ENCODE measurements at places on chromosomes 6 and 20.
A peak's percentile ranks its signal among the peaks of the same experiment; 100 is the strongest.

DNA sequence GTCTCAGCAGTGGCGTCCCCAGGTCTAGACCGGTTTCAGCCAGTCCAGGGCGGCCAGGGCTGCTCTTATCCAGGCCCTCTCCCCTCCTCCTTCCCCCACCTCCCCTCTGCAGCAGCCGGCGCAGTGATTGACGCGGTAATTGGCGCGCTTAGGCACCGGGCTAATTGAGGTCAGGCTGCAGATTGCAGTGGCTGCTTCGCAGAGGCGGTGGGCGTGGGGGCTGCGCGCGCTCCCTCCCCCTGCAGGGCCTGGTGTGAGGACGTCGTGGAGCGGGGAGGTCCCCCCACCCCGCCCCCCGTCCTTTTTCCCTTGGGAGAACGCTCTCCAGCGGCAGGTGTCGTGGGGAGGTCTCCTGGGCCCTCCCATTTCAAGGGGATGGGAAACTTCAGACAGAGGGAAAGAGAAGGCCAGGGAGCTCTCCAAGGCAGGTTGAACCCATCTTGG is 70.4 kb upstream of the BLCAP start:
- peak; percentile 47 for DNase-seq

- no peak for DNase-seq
Observed at GRCh38 chr6:14765106-14765505, 480.8 kb upstream of the JARID2 start.

DNA sequence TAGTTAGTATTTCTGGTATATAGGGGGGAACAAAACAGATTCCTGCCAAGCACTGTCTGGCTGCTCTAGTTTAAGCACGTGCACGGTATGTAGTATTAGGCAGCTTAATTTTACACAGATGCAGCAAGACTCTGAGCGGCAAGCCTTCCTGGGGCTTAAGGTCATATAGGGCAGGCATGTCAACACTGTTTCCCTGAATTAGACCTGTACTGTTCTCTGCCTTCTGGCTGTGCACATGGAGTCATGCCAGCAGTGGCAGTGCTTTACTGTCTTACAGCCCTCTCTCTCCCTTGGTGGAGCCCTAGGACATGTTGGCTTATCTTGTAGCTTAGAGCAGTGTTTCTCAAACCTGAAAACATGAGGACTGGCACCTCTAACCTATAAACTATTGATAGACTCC is 56.6 kb downstream of the PHF20 start:
- no peak for DNase-seq

- DNase-seq: no peak
Observed at GRCh38 chr6:76702187-76702586, 629.7 kb upstream of the IMPG1 start.

GRCh38 chr6:44301782-44302564 is 11.2 kb downstream of the AARS2 start:
- DNase-seq: no peak

- no peak for DNase-seq
Observed at GRCh38 chr20:44019638-44020335, 105.1 kb downstream of the TOX2 start.

DNA sequence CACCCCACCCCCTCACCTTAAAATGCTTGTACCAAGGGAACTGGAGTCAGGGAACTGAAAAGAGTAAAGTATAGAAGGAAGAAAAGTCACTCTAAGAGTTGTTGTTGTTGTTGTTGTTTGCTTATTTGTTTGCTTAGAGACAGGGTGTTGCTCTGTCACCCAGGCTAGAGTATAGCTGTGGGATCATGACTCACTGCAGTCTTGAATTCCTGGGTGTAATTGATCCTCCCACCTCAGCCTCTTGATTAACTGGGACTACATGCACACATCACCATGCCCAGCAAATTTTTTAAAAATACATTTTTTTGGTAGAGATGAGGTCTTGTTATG is 681.6 kb upstream of the GJE1 start:
- no peak for DNase-seq

DNA sequence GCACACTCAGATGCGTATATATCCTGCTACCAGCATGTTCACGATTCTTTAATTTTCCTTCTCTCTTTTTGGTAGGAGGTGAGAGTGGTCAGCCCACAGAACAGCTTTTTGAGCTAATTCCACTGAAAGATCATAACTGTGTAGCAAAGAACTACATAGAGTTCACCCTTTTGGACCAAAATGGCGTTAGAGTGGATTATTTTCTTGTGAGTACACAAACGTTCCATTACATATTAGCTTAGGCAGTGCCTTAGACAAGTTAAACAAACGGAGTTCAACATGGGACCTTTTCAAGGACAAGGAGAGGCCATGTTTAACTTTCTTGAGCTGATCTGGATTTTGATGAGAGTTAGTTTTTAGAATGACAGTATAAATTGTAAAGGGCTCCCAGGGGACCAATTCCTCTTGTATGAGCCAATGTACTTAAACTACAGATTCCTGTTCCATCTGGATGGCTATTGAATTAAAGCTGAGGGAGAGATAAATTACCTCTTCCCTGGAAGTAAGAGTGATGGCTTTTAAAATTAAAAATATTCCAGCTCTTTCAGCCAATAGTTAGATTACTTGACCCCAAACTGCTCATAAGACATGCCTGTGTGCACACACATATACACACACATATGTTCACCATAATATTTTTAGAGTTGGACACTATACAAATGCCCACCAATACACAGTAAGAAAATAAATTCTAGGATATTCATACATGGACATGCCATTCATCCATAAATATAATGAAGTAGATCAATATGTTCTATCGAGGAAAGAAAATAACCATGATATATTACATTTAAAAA is 25.6 kb upstream of the ARMH2 start:
- DNase-seq: peak; percentile 27

GRCh38 chr6:159031846-159032245 is 12.9 kb downstream of the TAGAP start:
- no peak for DNase-seq

DNA sequence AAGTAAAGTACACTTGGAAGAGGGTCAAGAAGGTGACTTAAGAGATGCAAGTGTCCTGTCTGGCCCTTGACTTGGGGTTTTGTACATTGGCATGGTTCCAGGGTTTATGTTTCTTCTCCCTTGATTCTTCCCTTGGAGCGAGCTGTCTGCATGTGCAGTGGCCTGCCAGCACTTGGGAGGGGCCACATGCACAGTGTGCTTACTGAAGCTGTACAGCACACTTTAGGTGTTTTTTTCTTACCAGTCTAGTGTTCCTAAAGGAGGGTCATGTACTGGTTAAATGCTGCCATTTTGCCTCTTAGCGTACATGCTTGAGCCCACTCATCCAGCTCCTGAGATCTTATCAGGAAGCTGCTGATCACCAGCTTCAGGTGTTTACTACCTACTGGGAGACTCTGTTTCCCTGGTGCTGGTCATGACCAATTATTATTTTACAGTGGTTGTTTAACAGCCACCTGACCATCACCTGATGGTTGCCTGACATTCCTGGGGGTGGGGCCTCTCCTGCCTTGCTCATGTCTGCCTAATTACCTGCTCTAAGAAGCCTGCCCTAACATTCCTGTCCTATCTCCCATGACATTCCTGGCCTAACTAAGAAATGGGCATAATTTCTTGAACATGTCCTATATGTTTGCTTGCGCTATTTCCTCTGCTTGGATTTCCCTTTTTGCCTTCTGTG is 182.9 kb downstream of the MCHR2 start:
- DNase-seq: no peak

GRCh38 chr6:135209803-135210202 is 28.7 kb downstream of the MYB start:
- DNase-seq: no peak

- no peak for DNase-seq
Observed at GRCh38 chr6:234706-235372, 57.4 kb upstream of the DUSP22 start.

DNA sequence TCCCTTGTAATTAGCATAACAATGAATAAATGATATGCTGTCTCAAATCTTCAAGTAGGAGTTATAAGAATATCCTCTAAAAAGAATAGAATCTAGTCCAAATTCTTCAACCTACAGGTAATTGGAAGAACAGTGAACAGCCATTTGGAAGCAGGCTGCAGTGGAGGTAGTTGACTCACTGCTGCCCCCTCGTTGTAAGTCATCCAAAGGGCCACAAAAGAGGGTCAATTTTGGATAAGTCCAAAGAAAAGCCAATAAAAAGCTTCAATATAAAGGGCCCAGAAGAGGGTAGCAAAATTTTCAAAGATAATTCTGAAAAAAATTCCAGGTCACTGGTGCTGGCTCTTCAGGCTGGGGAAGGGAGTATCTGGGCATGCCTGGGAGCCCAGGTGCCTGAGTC is 60.8 kb upstream of the SSTR4 start:
- no peak for DNase-seq

- DNase-seq: peak; percentile 80
Observed at GRCh38 chr6:26032340-26033084, 54.7 kb upstream of the HFE start.

GRCh38 chr6:16380220-16380809 is 141.9 kb downstream of the GMPR start:
- no peak for DNase-seq

- DNase-seq: no peak
Observed at GRCh38 chr20:36786663-36787062, 13.1 kb upstream of the DSN1 start.

DNA sequence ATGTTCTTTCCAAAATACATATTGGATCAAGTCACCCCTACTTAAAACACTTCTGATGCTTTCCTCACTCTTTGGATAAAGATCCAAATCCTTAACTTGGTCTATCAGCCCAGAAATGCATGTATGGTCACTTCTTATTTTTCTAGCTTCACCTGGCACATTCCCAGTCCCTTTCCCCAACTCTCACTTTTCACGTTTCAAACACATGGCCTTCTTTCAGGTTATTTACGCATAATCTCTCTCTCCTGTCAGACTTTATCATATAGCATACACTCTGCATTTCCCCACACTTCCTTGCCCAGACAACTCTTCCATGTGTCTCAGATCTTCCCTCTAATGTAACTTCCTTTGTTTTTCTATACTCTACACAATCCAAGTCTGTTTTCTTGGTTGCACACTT is 12.8 kb downstream of the PHIP start:
- DNase-seq: no peak

GRCh38 chr20:38722683-38723016 is 1.6 kb upstream of the SLC32A1 start:
- no peak for DNase-seq

- DNase-seq: no peak
Observed at GRCh38 chr6:100846276-100846675, 34.9 kb downstream of the ASCC3 start.

DNA sequence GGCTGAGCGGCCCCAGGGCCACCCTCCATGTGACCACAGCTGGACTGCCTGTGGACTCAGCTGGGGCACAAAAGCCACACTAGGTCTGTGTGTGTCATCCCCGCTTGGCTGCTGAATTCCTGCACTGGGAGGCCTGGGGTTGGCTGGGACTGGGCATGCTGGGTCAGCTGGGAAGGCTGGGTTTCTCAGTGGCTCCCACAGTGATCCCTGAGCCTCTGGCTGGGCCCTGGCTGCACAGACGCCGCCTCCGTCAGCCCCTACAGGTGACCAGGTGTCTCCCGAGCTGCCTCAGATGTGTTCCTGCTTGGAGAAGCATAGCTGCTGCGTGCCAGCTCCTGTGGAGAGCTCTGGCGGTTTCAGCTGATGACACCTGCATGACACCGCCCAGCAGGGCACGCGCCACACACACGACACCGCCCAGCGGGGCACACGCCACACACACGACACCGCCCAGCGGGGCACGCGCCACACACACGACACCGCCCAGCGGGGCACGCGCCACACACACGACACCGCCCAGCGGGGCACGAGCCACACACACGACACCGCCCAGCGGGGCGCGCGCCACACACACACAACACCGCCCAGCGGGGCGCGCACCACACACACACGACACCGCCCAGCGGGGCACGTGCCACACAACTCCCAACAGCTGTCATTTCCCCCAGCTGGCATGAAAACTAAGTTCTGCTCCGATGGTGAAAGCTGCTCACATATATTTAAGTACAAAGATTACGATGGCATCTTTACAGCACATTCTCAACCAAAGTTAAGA is 88.8 kb downstream of the TAF4 start:
- no peak for DNase-seq

DNA sequence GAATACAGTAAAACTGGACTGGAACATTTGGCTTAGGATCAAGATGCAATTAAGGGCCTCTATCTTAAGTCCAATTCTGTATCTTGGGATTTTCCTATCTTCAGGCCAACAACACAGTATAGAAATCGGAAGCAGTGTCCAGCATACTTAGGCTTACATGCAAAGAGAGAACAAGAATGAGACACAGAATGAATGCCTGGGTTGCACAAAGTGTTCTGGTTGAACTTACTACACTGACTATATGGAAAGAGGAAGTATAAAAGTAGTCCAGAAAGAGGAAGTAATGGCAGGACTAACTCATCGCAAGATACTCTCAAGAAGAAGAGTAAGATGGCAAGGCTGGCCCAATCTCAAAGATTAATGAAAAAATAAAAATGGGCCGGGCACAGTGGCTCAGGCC is 87.6 kb downstream of the BTBD9 start:
- no peak for DNase-seq

GRCh38 chr6:169828176-169828575 is 76.8 kb downstream of the ERMARD start:
- DNase-seq: no peak

DNA sequence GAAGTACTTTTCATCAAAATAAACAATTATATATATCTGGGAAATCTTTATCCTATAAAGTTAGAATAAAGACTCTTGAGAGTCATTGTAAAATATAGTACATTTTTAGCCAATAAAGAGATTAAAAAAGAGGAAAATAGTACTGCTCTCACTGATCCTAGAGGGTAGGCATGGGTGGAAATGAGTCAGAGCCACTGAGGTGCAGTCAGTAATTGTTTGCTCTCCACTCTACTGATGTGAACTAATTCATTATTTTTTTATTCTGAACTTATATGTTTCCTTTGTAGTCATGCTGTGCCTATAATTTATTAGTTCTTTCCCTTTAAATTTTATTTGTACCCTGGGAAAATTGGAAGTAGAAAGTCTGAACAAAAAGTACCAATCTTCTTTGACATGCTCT is 1359.4 kb upstream of the GJE1 start:
- DNase-seq: no peak

- DNase-seq: no peak
Observed at GRCh38 chr6:163095401-163095800, 319.1 kb upstream of the QKI start.

DNA sequence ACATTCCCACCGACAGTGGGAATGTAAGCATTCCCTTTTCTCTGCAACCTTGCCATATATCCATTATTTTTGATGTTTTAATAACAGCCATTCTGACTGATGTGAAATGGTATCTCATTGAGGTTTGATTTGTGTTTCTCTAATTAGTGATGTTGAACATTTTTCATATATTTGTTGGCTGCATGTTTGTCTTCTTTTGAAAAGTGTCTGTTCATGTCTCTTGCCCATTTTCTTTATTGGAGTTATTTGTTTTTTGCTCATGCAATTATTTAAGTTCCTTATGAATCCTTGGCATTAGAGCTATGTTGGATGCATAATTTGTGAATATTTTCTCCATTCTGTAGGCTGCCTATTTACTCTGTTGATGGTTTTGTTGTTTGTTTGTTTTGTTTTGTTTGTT is 18.0 kb upstream of the ABT1 start:
- no peak for DNase-seq

- DNase-seq: no peak
Observed at GRCh38 chr6:12324099-12324498, 33.9 kb downstream of the EDN1 start.
